Activated T-helper 1 cell treated with anti-CD3 and anti-CD28 coated beads, Interleukin-12 subunit alpha, Interleukin-12 subunit beta, Interleukin-2, Interleukin-4 antibody, amounts not matched to agents 30 ng/mL and 10 ng/mL and 1 ng/mL, durations not matched to agents 14 hours and 24 hours and 36 hours (primary cell): ENCODE measurements at places on chromosomes 16 and 17. TPM values are rescaled to one million over a fixed set of nuclear protein-coding genes. Genes with fewer than 3 reads are reported as not detected.

Gene GINS2
- 87.2 and 91.1 TPM in 2 replicates for total RNA-seq

GRCh38 chr16:83843657-83844056 is 35.9 kb downstream of the HSBP1 start:
- no peak overlapping the region for H3K4me3 ChIP-seq
- no peaks in the 10 kb centered on the region for H3K4me1 ChIP-seq
- H3K36me3 ChIP-seq: no peaks in the 10 kb centered on the region
- H3K27me3 ChIP-seq: peaks cover 30% of the 10 kb centered on the region

- peak overlapping the region; percentile 21 for H3K27ac ChIP-seq
- peaks cover 89% of the 10 kb centered on the region for H3K4me1 ChIP-seq
- H3K4me3 ChIP-seq: no peak overlapping the region
Measured at GRCh38 chr16:11084876-11085485, 140.6 kb downstream of the CLEC16A start.

GRCh38 chr17:67015001-67015400 is 29.4 kb upstream of the CACNG1 start:
- H3K27ac ChIP-seq: no peak overlapping the region
- no peak overlapping the region for H3K4me3 ChIP-seq
- H3K27me3 ChIP-seq: no peaks in the 10 kb centered on the region
- no peaks in the 10 kb centered on the region for H3K36me3 ChIP-seq
- DNase-seq: no peak

Gene TNFRSF13B
- not detected in 2 replicates for total RNA-seq

Gene TBX6
- total RNA-seq: 1.6 and 1.8 TPM in 2 replicates

DNA sequence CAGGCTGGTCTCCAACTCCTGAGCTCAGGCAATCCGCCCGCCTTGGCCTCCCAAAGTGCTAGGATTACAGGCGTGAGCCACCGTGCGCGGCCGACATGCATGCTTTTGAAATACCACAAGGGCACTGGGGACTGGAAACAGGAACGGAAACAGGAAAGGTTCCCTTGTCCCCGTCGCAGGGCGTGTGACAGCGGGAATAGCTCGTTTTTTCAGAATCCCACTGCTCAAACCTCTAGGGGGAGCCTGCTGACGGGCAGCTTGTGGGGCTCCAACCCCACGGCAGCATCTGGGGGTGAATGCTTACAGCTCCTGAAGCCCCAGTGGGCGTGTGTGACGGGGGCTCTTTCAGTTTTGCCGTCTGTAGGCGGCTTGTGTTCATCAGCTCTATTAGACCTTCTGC is 18.8 kb upstream of the ASGR2 start:
- H3K27ac ChIP-seq: peak overlapping the region; percentile 81
- peaks cover 19% of the 10 kb centered on the region for H3K27me3 ChIP-seq
- peak; percentile 13 for DNase-seq
- peak overlapping the region; percentile 54 for H3K4me3 ChIP-seq
- peaks cover 28% of the 10 kb centered on the region for H3K4me1 ChIP-seq

Gene KRT40
- total RNA-seq: not detected in 2 replicates

DNA sequence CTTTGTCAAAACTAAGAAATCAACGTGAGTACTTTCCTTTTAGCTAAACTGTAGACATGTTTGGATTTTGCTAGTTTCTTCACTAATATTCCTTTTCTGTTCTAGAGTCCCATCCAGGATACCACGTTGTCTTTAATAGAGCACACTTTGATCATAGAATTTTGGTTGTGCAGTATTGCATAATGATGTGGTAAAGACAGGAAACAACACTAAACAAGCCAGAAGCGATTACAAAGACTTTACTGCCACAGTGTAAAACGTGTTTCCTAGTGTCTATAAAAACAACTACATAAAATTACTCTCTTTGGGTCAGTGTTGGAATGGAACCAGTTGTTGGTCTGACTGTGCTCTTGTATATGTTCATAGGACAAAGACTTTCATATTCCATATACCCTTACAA is 19.3 kb downstream of the SHISA9 start:
- no peaks in the 10 kb centered on the region for H3K4me1 ChIP-seq
- H3K36me3 ChIP-seq: no peaks in the 10 kb centered on the region

Gene DHRS7C
- not detected in 2 replicates for total RNA-seq
